ENCODE measurements at places on chromosomes 3 and 15. TPM values are rescaled to one million over a fixed set of nuclear protein-coding genes. Genes with fewer than 3 reads are reported as not detected.

- no peak for DNase-seq
Measured at GRCh38 chr3:52773361-52774065, 2.8 kb upstream of the NEK4 start.

DNA sequence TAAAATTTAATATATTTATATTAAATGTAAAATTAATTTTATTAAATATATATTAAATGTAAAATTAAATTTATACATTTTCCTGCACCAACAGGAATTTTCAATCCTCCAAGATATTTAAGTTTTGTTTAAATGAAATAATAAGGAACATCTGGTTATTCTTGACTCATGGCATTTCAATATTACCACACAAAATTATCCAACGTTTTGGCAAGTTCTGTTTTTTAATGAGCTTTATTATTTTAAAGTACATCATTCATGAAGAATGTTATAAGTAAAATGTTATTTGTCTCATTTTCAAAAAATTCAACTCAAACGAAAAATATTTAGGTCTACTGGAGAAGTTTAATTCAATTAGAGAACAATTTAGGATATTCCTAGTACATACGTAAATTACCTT lies 811.4 kb downstream of the NAALADL2 start:
- no peak for DNase-seq

DNA sequence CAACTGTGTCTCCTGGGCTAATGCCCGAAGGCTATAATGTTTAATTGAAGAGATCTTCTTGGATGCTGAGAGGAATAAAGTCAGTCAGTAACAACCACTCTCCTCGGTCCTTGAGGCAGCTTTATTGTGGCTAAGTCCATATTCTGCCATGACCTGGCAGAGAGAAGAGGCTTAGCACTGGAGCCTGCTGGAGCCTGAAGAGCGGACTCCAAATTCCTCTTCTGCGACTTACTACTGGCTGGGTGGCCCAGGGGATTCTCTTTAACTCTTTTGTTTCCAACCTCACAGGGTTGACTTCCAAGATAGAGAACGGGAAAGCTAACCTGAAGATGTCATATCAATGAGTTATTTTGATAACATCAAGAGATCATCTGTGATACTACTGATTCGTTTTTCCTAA lies 71.1 kb downstream of the MYO1E start:
- no peak for DNase-seq

DNA sequence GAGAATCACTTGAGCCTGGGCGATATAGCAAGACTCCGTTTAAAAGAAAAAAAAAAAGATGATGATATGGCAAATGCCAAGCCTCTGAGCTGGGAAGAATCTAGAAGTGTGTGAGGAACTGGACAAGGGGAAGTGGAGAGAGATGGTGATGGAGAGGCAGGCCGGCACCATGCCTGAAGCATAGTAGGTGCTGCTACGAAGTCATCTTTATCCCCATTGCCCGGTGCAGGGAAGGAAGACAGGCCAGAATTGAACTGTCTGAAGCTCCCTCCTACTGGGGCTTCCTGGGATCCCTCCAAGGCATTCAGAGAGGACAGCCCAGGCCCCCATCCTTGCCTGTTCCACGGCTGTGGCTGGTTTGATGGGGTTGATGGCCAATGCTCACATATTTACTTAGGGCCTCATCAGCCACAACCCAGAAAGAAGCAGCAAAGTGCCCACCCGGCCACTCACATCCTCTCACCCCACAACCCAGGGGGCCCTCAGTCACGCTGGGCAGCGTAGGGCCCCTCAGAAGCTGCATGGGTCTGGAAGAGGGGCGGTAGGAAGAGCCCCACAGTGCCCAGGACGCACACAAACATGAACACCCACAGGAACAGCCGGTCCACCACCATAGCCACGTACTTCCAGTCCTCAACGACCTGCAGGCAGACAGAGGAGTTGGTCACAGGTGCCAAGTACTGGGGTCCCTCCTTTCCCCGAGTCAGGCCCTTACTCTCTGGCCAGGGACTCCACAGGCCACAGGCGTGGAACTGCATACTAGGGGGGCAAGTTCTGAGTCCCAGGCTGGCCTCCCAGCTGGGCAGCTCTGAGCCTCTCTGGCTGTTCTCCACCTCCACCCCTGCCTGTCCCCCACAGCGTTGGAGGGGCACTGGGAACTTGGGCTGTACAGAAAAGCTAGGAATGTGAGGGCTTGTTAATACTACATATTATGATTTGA lies 4.1 kb upstream of the CHRNA3 start:
- no peak for DNase-seq

Gene LRTM1
- not detected for total RNA-seq

Gene ATR
- 24.7 TPM for total RNA-seq

- DNase-seq = no peak
Measured at GRCh38 chr3:128503751-128504532, 10.9 kb upstream of the GATA2 start.

DNA sequence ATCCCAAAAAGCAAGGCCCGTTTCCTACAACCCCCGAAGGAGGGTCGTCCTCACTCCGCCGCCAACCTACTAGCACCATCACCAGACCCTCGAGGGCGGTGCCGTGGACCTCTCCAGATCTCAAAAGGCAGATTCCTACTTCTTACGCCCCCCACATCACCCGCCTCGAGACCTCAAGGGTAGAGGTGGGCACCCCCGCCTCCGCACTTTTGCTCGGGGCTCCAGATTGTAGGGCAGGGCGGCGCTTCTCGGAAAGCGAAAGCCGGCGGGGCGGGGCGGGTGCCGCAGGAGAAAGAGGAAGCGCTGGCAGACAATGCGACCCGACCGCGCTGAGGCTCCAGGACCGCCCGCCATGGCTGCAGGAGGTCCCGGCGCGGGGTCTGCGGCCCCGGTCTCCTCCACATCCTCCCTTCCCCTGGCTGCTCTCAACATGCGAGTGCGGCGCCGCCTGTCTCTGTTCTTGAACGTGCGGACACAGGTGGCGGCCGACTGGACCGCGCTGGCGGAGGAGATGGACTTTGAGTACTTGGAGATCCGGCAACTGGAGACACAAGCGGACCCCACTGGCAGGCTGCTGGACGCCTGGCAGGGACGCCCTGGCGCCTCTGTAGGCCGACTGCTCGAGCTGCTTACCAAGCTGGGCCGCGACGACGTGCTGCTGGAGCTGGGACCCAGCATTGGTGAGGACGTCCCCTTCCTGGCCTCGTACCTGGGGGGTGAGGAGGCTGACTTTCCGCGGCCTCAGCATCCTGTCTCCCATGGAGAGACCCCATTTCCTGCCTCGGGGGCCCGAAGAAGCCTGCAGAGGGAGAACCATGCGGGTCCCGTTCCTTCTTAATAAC lies at the start of gene MYD88:
Gene MYD88 (plus strand): TSS at position 313 of the 842 bp plus-strand sequence. CDS start 40 bp downstream, at position 353.
- no peak for DNase-seq

Gene TERC
- 47.0 TPM for total RNA-seq

Gene DLEC1
- total RNA-seq = 0.61 TPM

Gene MAGEF1
- 44.1 TPM for total RNA-seq

- DNase-seq = no peak
Measured at GRCh38 chr3:132569153-132569552, 27.9 kb upstream of the ACKR4 start.

DNA sequence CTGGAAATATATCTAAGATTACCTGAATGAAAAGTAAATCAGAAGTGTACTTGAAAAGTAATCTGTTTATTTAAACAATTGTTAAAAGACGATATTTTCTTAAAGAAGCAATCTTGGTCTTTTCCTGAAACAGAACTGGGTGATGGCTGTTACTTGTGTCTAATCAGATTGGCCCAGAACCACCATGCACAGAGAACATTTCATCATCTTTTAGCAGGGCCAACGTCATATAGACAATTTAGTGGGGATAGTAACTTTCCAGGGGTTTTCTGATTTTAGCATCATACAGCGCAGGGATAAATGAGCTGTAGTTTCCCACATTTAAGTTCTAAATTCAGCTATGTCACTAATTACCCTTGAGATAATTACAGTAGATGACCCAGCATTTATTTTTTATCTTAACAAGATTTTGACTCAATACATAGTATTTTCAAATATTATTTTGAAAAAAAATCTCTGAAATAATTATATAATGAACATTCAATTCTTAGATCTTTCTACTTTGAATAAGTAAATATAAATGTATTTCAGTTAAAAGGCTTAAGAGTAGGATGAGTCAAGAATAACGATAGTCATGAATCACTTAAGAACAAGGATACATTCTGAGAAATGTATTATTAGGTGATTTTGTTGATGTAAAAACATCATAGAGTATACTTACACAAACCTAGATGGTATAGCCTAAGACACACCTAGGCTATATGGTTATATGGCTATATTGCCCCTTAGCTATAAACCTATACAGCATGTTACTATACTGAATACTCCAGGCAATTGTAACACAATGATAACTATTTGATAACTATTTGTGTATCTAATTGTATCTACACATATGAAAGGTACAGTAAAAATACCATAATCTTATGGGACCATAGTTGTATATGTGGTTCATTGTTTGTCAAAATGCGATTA lies 103.8 kb upstream of the MME start:
- DNase-seq = no peak

- DNase-seq = no peak
Measured at GRCh38 chr3:171225165-171225564, 198.6 kb upstream of the SLC2A2 start.

DNA sequence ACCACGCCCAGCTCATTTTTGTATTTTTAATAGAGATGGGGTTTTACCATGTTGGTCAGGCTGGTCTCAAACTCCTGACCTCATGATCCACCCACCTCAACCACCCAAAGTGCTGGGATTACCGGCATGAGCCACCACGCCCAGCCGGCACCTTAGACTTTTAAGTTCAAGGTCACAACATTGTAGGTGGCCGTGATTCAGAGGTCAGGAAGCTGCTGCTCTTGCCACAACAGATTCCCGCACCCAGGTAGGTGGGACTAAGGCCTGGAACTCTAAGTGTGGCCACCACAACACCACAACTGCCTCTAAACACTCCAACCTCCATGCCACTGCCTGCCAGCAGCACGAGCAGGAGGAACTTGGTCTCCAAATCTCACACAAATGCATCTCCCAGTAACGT lies 196.8 kb downstream of the STT3B start:
- no peak for DNase-seq

Gene PLSCR2
- total RNA-seq = not detected

DNA sequence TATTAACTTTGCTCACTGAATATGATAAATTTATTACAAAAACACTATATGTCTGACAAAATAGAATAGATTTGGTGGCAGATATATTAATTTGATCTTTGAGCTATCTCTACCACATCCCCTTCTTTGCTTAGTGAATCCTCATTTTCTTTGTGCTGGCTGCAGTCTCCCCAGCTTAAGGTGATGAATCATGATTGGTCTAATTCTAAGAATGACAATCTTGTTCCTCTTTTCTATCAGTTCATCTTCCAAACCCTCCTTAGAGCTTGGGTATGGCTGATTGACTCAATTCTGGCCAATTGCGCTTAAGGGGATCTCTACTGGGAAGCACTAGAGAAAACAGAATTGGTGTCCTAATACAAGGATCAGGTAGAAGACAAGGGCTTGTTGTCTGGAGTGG lies 309.6 kb upstream of the GOLIM4 start:
- DNase-seq = no peak

DNA sequence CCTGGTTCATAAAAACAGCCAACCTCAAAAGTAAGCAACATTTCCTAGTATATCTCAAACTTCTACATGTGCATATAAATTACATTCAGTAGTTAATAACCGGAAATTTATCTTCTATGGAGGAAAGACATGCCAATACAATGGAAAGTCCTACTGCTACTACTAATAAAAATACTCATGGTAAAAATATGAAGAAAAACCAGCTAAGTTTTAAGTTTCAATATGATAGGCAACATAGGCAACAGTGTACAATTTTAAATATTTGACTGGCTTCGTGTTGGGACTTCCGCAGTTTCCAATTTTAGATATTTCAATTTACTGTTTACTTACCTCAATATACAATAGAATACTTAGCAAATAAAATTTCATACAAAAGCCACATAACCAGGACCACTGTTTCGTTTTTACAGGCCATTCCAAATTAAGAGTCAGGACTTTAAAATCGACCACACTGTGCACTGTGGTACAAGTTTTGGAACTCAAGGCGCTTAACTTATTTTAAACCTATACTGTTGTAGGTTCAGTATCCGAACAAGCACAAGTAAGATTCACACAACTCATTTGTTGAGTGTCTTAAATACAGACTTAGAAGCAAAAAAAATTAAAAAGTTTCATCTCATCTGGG lies 2.9 kb downstream of the NAA50 start:
- no peak for DNase-seq

DNA sequence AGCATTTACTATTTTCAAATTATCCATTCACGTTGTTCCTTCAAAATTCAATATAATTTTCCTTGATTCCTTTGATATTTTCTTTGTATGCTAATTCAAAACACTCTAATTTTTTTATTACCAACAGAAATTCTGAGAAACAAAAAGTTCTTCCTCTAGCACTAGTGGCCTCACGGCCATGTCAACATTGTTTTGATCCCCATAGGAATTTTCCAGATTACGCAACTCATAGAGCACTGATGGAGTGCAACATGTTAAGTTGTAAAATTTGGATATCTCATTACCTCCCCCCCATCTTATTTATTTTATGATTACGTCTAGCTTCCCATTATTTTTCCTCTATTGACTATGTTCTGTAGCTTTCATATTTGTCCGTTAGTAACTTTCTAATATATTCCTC lies 745.3 kb downstream of the TUSC7 start:
- no peak for DNase-seq

Gene GP5
- 0.15 TPM for total RNA-seq

GRCh38 chr3:158792709-158793108 lies 9.1 kb upstream of the MFSD1 start:
- no peak for DNase-seq

Gene VPS8
- 37.6 TPM for total RNA-seq

Gene LDHAL6B
- total RNA-seq = not detected

Gene TTLL13
- total RNA-seq = 1.0 TPM

- DNase-seq = no peak
Measured at GRCh38 chr15:69887009-69887408, 210.7 kb downstream of the TLE3 start.

GRCh38 chr3:38652934-38653333 lies 3.4 kb upstream of the SCN5A start:
- no peak for DNase-seq

GRCh38 chr3:45599424-45599886 lies 4.9 kb downstream of the LIMD1 start:
- DNase-seq = no peak

DNA sequence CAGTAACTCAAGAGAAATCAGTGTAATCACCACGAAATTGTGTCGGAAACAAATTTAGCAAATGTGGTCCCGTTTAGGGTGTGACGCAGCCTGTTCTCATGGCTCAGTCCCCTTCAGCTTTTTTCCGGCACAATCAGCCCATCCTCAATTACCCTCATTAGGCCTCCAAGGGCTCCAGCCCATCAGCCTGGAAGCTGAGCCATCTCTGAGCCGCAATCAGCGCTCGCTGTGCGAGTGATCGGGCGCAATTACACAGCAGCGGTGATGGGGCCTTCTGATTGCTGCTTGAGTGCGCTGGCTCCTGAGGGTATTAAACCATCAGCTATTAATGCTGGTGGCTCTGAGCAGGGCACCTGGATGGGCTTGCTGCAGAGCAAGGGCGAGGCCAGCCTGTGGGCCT lies 55.6 kb downstream of the PLXNA1 start:
- DNase-seq = no peak

DNA sequence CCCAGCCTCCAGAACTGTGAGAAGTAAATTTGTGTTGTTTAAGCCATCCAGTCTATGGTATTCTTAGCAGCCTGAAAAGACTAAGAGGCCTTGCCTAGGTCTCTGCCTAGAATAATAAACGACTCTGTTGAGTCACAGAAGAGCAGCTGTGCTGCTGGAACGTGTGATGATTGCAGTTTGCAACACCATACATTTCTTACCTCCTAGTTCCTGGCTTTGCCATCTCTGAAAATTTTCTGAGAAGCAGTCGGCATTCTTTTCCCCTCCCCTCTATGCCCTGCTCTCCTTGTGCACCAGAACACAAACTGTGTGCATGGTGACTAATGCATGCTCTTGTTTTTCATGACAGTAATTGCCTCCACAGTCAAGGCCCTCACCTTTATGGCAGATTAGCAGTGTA lies 301.3 kb downstream of the IL20RB start:
- DNase-seq = no peak

Gene KLF13
- total RNA-seq = 60.1 TPM
